ENCODE measurements at places on chromosomes 3 and 15.

- no peak overlapping the region for H3K27ac ChIP-seq
- peaks cover 6% of the 10 kb centered on the region for H3K4me1 ChIP-seq
- no peaks in the 10 kb centered on the region for H3K36me3 ChIP-seq
- H3K27me3 ChIP-seq, result peaks cover 2% of the 10 kb centered on the region
- DNase-seq, result peak; percentile 69
These were observed 2.2 kb downstream of the CHRNB4 start for GRCh38 chr15:78638658-78639314.

DNA sequence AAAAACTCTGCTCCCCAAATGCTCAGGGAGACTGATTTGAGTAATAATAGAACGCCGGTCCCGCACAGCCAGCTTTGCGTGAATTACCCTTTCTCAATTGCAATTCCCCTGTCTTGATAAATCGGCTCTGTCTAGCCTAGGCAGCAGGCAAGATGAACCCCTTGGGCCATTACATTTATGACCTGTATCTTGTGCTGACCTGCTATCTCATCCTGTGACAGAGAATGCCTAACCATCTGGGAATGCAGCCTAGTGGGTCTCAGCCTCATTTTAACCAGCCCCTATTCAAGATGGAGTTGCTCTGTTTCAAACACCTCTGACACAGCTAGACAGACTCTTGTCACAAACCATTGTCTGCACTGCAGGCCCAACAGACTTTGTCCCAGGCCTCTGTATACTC, 13.8 kb upstream of the NUP210 start:
- H3K27me3 ChIP-seq, result no peaks in the 10 kb centered on the region
- no peak for DNase-seq
- H3K36me3 ChIP-seq, result no peaks in the 10 kb centered on the region

GRCh38 chr3:184618811-184619210, 57.2 kb downstream of the EPHB3 start:
- no peak overlapping the region for H3K27ac ChIP-seq

GRCh38 chr3:49602049-49602554, 47.8 kb downstream of the BSN start:
- no peak for DNase-seq
- no peaks in the 10 kb centered on the region for H3K27me3 ChIP-seq
- no peak overlapping the region for H3K4me3 ChIP-seq
- no peaks in the 10 kb centered on the region for H3K4me1 ChIP-seq

GRCh38 chr3:123344907-123345594, 103.8 kb downstream of the ADCY5 start:
- H3K4me3 ChIP-seq, result no peak overlapping the region
- H3K4me1 ChIP-seq, result no peaks in the 10 kb centered on the region
- no peaks in the 10 kb centered on the region for H3K27me3 ChIP-seq
- no peak overlapping the region for H3K27ac ChIP-seq

GRCh38 chr3:58271901-58272501, 34.0 kb upstream of the RPP14 start:
- H3K27me3 ChIP-seq, result no peaks in the 10 kb centered on the region
- peak overlapping the region; percentile 40 for H3K27ac ChIP-seq
- no peak overlapping the region for H3K4me3 ChIP-seq
- peaks cover 11% of the 10 kb centered on the region for H3K4me1 ChIP-seq
- DNase-seq, result no peak
- peaks cover 19% of the 10 kb centered on the region for H3K36me3 ChIP-seq

DNA sequence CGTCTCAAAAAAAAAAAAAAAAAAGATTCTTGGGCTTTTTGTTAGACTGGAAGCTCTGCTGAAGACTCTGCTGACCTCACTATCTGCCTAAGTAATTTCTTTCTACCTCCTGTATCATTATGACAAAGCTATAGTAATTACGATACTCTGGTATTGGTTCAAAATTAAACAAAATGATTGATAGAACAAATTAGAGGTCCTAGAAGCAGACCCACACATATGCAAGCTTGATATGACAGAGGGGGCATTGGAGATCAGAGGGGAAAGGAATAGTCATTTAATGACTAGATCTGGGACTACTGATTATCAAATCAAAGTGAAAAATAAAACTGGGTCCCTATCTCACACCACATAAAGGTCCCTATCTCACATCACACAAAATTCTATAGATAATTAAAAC, 21.9 kb upstream of the AP3B2 start:
- H3K27ac ChIP-seq, result no peak overlapping the region
- H3K36me3 ChIP-seq, result peaks cover 3% of the 10 kb centered on the region
- DNase-seq, result no peak
- no peaks in the 10 kb centered on the region for H3K4me1 ChIP-seq
- no peaks in the 10 kb centered on the region for H3K27me3 ChIP-seq
- H3K4me3 ChIP-seq, result no peak overlapping the region

DNA sequence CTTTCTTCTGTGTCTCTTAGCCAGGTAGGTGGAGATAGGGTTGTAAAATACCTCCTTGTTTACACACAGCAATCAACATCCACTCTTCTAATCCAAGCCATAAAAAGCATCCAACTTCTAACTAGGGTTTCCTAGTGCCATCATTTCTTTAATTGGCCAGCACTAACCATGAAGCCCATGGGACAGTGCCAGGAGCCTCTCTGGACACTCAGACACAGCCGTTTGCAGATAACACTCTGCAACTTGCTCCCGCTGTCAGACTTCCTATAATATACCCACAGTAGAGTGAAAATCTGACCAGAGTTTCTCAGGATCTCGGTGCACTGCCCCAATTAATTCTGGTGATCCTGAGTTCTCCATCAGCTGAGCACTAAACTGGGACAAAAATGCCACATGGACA, 53.4 kb downstream of the TAFA4 start:
- H3K27ac ChIP-seq, result no peak overlapping the region
- no peaks in the 10 kb centered on the region for H3K4me1 ChIP-seq

DNA sequence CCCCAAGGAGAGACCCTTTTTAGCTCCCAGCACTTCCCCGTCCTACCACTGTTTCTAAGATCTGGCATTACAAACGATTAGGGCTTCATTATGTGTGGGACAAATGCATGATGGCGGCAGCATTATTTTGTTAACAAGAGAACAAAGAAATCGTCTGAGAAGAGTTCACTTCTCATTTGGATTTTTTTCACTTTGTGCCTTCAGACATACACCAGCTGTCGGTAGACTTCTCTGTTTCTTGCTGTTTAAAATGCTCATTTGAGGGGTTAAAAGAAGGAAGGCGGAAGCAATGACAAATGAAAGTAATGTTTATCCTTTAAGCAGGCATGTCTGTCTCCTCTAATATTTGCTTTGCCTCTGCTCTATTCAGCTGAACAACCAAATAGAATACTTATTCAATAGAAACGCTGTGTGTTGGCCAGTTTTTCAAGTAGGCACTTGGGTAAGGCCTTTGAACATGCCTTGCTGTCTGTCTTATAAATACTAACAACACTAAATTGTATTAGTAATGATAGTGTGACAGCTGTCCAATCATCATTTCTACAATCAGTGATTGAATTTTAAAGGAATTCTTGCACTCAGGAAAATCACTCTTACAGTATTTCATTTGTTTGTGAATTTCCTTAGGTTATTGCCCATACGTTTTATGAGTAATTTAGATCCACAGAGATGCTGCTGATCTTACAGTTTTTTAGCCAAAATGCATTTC, 382.4 kb downstream of the IL5RA start:
- H3K4me1 ChIP-seq, result no peaks in the 10 kb centered on the region
- H3K27me3 ChIP-seq, result no peaks in the 10 kb centered on the region
- H3K4me3 ChIP-seq, result no peak overlapping the region
- no peak overlapping the region for H3K27ac ChIP-seq

- H3K36me3 ChIP-seq, result no peaks in the 10 kb centered on the region
- no peak overlapping the region for H3K27ac ChIP-seq
- no peaks in the 10 kb centered on the region for H3K27me3 ChIP-seq
- H3K4me1 ChIP-seq, result peaks cover 2% of the 10 kb centered on the region
- H3K4me3 ChIP-seq, result no peak overlapping the region
These were observed 141.6 kb upstream of the STT3B start for GRCh38 chr3:31391150-31391549.

DNA sequence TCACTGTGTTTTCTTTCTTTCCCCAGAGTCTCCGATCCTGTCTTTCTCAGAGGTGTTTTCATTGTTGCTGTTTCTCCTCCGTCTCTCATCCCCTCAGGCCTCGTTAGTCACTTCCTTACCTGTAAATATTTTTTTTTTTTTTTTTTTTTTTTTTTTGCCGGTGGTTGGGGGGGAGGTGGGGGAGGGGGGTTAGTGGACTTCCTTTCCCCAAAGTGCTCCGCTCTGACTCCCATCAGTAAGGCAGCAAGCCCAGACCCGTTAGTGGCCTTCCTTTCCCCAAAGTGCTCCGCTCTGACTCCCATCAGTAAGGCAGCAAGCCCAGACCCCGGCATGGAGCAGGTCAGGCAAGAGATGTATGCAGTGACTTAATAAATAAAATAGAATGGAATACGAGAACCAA, 97.1 kb upstream of the TNFAIP8L3 start:
- no peaks in the 10 kb centered on the region for H3K4me1 ChIP-seq
- no peaks in the 10 kb centered on the region for H3K36me3 ChIP-seq
- H3K27me3 ChIP-seq, result peaks cover 9% of the 10 kb centered on the region

- H3K4me3 ChIP-seq, result no peak overlapping the region
- DNase-seq, result no peak
- no peaks in the 10 kb centered on the region for H3K27me3 ChIP-seq
- no peak overlapping the region for H3K27ac ChIP-seq
These were observed 112.8 kb downstream of the NSUN3 start for GRCh38 chr3:94175677-94176076.

- H3K4me1 ChIP-seq, result peaks cover 5% of the 10 kb centered on the region
- no peak overlapping the region for H3K4me3 ChIP-seq
- no peak for DNase-seq
- no peaks in the 10 kb centered on the region for H3K36me3 ChIP-seq
- no peak overlapping the region for H3K27ac ChIP-seq
These were observed 48.4 kb upstream of the TLE3 start for GRCh38 chr15:70146162-70146561.

DNA sequence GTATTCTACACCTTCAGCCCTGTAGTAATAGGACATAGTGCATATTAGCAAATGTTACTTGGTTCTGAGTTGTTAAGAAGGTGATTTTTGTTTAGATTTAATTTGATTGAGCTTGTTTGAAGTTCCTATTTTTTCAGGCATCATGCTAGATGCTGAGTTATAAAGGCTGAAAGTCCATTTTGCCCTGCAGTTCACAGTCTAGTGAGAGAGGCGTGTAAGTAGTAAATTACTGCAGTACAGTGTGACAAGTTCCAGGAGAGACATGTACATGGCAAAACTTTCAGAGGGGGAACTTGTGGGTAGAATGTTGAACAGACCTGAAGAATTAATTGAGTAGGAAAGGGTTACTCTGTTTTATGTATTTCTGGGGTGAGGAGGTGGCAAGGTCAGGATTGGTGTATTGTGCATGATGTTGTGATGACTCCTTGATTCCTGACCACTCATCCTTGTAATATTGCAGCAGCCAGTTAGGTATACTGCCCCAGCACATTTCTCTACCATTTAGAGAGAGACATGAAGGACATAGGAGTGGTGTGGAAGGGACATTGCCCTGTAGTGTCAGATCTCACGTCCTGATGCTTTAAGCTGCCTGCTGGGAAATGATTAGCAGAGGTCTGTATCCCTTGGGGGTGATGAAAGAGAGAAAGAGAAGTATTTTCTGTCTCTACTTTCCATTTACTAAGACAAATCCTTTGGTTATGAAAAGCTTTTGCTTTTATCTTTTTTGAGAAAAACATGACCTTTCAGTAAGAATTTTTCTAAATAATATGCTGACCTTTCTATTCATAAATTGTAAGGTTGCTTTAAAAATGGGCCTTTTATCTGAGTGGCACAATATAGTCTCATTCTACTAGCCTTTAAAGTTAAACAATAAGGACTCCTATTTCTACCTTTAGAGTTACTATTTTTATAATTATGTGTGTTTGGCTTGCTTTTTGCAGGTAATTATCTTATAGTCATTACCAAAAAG, 16.9 kb downstream of the SACM1L start:
- DNase-seq, result no peak
- H3K36me3 ChIP-seq, result peaks cover 32% of the 10 kb centered on the region
- no peak overlapping the region for H3K4me3 ChIP-seq
- no peak overlapping the region for H3K27ac ChIP-seq
- H3K4me1 ChIP-seq, result no peaks in the 10 kb centered on the region

- H3K4me1 ChIP-seq, result no peaks in the 10 kb centered on the region
- no peak for DNase-seq
These were observed 385.4 kb upstream of the SEMA6D start for GRCh38 chr15:47331829-47332393.

DNA sequence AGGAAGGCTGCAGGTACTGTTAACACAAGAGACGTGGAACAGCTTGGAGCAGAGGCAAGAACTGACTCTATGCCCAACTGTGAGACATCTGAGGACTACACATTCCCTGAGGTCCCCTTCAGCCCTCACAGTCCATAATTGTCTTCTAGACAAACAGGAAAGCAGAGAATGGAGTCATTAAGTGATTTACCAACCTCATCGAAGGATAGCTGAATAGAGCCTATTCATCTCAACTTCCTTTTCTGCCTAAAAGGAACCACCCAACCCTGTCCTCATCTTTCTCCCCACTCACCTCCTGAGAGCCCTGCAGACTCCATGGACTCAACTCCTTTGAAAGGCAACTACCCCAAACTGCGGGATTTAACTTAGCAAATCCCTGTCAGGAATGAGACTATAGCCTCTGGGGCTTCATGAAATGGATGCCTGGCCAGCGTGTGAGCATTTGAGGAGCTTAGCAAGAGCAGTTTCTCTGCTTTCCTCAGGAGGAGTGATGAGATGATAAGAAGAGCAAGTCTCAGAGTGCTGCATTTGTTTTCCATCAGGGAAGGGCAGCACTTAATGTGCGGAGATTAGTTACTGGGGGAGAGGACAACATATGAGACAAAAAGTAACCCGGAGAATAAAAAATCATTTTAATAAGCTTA, 61.5 kb upstream of the FILIP1L start:
- H3K4me3 ChIP-seq, result no peak overlapping the region
- H3K27ac ChIP-seq, result no peak overlapping the region
- no peaks in the 10 kb centered on the region for H3K27me3 ChIP-seq
- H3K36me3 ChIP-seq, result no peaks in the 10 kb centered on the region

- H3K4me3 ChIP-seq, result no peak overlapping the region
- H3K4me1 ChIP-seq, result peaks cover 7% of the 10 kb centered on the region
- H3K36me3 ChIP-seq, result no peaks in the 10 kb centered on the region
These were observed 56.3 kb downstream of the PPARG start for GRCh38 chr3:12345141-12345561.

GRCh38 chr15:45678459-45679178, 43.8 kb downstream of the SQOR start:
- H3K27ac ChIP-seq, result no peak overlapping the region
- no peaks in the 10 kb centered on the region for H3K27me3 ChIP-seq
- no peaks in the 10 kb centered on the region for H3K4me1 ChIP-seq
- no peak overlapping the region for H3K4me3 ChIP-seq

- H3K4me3 ChIP-seq, result no peak overlapping the region
- no peak for DNase-seq
- peaks cover 3% of the 10 kb centered on the region for H3K36me3 ChIP-seq
- H3K27ac ChIP-seq, result no peak overlapping the region
- no peaks in the 10 kb centered on the region for H3K27me3 ChIP-seq
These were observed 35.0 kb downstream of the RFX7 start for GRCh38 chr15:56208641-56209155.

DNA sequence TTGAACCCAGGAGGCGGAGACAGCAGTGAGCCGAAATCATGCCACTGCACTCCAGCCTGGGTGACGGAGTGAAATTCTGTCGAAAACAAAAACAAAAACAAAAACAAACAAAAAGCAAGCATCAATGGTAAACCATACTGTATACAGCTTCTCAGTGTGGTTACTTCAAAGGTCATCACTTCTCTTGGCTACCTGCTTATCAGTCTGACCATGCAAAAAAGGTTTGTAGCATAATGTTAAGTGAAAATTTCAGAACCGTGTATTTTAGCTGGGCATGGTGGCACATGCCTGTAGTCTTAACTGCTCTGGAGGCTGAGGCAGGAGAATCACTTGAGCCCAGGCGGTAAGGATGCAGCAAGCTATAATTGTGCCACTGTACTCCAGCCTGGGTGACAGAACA, 4.2 kb downstream of the UBXN7 start:
- no peaks in the 10 kb centered on the region for H3K27me3 ChIP-seq
- H3K36me3 ChIP-seq, result no peaks in the 10 kb centered on the region
- no peak overlapping the region for H3K27ac ChIP-seq
- no peak overlapping the region for H3K4me3 ChIP-seq
- H3K4me1 ChIP-seq, result peaks cover 7% of the 10 kb centered on the region
